G401 (cell line): ENCODE measurements at places on chromosomes 2 and 18.

- DNase-seq: no peak
Observed at GRCh38 chr2:110667071-110667470, 10.8 kb downstream of the BUB1 start.

- no peak for DNase-seq
Observed at GRCh38 chr2:6945821-6946220, 28.6 kb downstream of the RNF144A start.

DNA sequence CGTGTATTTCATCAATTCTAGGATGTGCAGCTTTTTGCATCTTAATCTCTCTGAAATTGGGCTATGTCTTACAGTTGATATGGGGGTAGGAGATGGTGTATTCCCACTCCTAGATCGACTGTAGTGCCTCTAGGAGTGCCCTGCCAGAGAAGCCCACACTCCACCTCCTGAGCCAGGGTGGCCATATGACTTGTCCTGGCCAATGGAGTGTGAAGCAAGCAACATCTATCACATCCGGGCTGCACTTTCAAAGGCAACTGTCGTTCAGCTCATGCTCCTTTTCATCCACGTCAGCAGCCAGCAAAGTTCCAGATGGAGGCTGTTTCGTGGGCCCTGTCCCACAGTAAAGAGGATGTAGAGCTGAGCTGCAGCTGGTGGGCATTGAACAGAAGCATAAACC lies 149.4 kb upstream of the SLC1A4 start:
- DNase-seq: no peak

- DNase-seq: no peak
Observed at GRCh38 chr2:99925960-99926359, 216.4 kb downstream of the AFF3 start.

DNA sequence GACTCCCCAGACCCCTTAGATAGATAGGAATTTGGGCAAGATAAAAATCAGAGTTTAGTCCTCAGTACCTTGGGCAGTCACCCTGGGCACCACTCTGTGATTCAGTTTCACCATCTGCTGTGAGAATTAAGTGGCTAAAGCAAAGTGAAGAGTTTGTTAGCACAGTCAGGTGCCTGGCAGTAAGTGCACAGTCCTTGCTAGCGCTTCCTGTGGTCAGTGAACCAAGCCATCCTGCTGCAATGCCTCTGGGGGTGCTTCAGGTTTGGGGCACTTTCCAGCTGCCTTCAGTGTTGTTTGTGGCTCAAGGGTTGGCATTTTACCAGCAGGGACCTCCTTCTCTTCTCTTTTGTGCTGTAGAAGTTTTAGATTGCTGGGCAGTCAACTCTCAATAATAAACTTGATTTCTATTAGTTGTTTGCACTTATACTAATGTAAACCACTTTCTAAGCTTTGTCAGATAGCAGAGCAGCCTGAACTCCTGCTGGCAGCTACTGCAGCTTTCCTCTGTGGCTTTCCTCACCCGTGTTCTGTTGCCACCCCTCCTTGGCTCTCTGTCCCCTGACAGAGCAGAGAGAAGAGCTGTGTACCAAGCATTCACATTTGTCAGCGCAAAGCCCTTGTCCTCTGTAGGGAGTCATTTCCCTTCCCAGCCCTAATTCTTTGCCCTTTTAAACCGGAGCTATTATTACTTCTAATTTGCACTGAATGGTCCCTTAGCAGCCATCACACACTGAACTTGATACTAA lies 48.4 kb upstream of the RMP24 start:
- no peak for DNase-seq

- DNase-seq: peak; percentile 86
Observed at GRCh38 chr2:96108541-96109360, 7.6 kb downstream of the ADRA2B start.
